ENCODE measurements at places on chromosomes 3 and 15.

GRCh38 chr15:51313074-51313393 lies 25.4 kb downstream of the CYP19A1 start:
- no peak for DNase-seq

- no peak for DNase-seq
Observed at GRCh38 chr15:48451736-48452135, 120.5 kb downstream of the DUT start.

- no peak for DNase-seq
Observed at GRCh38 chr3:10557781-10558373, 52.5 kb upstream of the ATP2B2 start.

GRCh38 chr3:10635446-10636076 lies 130.2 kb upstream of the ATP2B2 start:
- no peak for DNase-seq

GRCh38 chr15:58247855-58248842 lies 110.0 kb downstream of the AQP9 start:
- no peak for DNase-seq

GRCh38 chr15:27774638-27775037 lies 324.5 kb downstream of the OCA2 start:
- no peak for DNase-seq

DNA sequence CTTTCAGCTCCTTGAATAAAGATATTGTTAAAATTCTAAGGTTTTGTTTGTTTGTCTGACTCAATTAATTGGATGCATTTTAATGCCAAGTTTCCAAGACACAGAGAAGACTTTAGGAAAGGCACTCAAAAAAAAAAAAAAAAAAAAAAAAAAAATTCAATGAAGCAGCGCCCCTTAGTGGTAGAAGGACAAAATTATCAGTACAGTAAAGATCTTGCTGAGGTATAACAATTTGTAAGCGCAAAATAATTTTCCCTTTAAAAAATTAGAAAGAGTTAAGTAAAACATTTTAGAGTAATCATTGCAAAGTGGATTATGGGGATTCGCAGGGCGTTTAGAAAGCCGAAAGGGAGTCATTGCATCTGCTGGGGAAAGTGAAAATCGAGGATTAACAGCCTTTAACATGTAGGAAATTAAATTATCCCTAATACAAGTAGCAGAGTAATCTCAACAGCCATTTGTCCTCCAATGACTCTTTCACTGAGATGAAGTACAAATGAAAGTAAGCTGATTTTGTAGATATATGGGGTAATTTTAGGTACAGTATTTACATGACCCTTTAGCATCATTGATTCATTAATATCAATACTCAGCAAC lies 5.8 kb upstream of the DIS3L start:
- no peak for DNase-seq

DNA sequence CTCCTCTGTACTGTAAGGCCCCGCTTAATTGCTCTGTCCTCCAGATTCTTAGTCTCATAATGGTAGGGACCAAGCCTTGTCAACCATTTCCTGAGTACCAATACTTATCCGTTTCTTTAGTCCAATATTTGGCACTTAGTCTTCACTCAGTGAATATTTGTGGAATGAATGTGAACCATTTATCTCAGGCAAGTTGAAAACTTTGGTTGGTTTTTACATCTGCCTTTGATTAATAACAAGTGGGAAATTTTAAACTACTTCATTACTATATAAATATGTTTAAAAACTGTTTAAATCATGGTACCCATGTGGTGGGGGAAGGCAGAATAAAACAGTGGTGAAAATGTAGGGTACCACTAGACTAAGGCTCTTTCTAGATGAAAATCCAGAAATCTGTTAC lies 15.2 kb downstream of the CA12 start:
- DNase-seq: no peak

DNA sequence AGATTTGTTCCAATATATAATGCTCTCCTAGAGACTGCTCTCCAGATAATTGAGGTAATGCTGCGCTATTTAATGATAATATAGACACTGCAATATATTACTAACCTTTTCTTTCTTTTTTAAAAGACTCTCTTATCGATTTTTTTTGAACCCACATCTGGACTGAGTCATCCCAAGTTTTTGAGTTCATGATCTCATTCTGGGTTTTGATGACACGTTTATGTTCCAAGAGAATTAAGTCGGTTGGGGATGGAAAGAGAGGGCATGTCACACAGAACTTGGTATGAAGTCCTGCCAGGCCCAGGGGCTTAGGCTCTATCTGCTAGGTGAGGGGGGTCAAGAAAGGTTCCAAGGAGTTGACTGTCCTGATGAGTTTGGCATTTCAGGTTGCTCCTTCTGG lies 431.1 kb downstream of the MFSD1 start:
- DNase-seq: no peak

DNA sequence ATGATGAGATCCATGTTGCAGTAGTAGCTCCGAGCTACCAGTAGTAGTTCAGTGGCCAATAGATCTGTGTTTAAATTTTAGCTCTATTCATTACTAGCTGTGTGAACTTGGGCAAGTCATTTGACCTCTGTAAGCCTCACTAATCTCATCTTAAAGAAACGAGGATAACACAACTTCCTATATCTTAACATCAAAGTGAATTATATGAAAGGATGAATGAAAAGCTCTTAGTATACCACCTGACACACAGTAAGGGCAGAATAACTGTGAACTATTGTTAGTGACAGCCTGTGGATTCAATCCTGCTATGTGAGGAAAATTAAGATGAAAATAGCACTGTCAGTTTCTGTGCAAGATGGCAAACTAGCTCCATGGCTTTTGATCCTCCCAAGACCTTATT lies 114.5 kb upstream of the PHLDB2 start:
- DNase-seq: no peak

- no peak for DNase-seq
Observed at GRCh38 chr3:54053211-54053610, 69.1 kb upstream of the CACNA2D3 start.

- no peak for DNase-seq
Observed at GRCh38 chr15:98213346-98213979, 253.0 kb downstream of the ARRDC4 start.

- DNase-seq: no peak
Observed at GRCh38 chr15:56690733-56691132, 42.6 kb downstream of the ZNF280D start.

DNA sequence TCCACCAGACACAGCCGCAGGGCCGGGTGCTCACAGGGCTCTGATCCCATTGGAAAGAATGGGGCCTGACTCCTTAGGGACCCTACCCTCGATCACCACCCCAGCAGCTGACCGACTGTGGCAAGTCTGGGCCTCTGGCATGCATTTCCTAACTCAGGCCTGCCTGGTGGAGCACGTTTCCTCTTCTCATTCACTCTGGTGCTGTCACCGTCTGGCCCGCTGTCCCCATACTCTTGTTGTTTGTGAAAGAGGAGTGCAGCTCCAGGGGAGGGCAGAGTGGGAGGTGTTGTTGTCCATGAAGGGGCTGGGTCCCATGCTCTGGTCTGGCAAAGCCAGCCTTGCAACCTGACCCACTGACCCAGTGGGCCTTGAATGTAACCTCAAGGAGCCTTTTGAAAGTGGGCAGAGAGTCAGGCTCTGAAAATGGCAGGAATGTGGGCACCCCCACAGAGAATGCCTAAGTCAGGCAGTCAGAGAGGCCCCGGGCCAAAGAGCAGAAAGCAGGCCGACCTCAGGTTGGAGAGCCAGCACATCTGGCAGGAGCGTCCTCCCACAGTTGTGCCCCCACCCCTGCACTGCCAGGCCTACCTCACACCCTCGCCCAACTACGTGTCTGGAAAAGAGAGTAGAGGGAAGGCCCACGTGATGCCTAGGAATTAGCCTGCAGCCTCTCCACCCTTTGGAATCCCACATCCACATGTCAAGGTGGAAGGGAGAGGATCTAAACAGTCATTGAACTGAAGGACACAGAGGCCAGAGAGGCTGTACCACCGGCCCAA lies 10.9 kb downstream of the SEMA7A start:
- DNase-seq: peak; percentile 62

DNA sequence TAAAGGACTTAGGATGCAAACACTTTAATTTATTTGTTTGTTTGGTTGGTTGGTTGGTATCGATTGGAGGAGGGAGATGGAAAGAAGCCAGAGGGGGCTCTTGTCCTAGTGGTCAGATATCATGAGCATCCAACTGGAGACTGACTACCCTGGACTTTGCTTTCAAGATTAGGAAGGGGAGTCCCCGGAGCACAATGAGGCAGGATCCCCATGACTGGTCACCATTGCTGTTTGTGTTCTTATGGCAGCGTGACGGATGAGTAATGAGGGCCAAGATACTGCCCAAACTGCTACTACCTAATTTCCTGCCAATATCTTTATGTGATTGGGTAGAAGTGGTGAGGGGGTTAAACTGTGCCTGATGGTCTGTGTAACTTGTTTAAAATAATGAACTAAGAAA lies 354.6 kb upstream of the ROPN1 start:
- DNase-seq: no peak

DNA sequence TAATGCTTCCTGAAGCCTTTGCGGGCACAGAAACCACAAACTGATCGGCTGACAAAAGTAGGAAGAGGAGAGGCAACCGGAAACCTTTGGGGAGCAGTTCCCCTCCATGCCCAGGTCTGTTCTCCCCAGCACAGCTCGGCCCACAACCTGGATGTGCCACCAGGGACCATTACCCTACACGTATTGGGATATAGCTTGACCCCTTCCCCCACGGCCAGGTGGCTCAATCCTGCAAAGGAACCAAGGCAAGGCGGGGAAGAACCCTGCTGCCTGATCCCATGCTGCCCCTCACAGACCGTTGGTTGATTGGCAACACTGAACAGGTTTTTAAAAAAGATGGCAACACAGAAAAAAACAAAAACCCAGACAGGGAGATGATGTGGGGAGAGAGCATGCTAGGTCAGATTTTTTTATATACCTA lies 19.7 kb upstream of the TCAIM start:
- peak; percentile 50 for DNase-seq
